ENCODE measurements at places on chromosomes 3 and 15. TPM values are rescaled to one million over a fixed set of nuclear protein-coding genes. Genes with fewer than 3 reads are reported as not detected.

DNAJB8 gene
- not detected for total RNA-seq

PRRT3 gene
- total RNA-seq = 1.2 TPM

AEN gene
- 75.1 TPM for total RNA-seq

GPR176 gene
- 7.7 TPM for total RNA-seq

GHSR gene
- not detected for total RNA-seq

CLDN1 gene
- total RNA-seq = 18.2 TPM

HEG1 gene
- 19.8 TPM for total RNA-seq

ATP13A5 gene
- not detected for total RNA-seq

Measured in A549 treated with dexamethasone at 1 μM for 4 hours (cell line).